GM18507 (cell line): ENCODE measurements at places on chromosomes 13 and 19.
A peak's percentile ranks its signal among the peaks of the same experiment; 100 is the strongest.

DNA sequence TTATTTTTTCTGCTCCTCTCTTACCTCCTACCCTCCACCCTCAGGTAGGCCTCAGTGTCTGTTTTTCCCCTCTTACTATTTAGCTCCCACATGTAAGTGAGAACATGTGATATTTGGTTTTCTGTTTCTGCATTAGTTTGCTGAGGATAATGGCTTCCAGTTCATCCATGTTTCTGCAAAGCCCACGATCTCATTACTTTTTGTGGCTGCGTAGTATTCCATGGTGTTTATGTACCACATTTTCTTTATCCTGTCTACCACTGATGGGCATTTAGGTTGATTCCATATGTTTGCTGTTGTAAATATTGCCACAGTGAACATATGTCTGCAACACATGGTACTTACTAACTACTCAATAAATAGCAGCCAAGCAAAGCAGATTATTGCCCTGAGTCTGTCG is 56.8 kb downstream of the DNAJC15 start:
- no peak for DNase-seq

- DNase-seq = no peak
These were observed 2.0 kb downstream of the ZNF823 start for GRCh38 chr19:11736696-11737095.

- DNase-seq = no peak
These were observed 21.3 kb downstream of the HCN2 start for GRCh38 chr19:610801-611480.

DNA sequence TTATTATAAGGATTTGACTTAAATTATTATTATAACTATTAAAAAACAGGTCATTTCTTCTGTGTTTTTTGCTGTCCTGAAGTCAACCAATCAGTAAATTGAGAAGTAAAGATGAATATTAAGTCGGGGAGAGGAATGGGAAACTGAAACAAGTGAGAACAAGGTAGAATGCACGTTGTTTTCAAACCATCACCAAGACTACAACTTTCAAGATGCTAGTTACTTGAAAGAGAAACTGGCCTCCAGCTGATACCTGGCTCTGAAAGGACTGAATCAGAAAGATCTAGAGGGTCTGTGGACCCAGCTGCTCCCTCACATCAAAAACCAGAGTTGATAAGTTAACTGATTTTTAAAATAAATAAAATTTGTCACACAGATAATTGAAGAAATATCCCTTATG is 1301.5 kb upstream of the ATXN8OS start:
- no peak for DNase-seq

- no peak for DNase-seq
These were observed 173.7 kb downstream of the KLF12 start for GRCh38 chr13:73960474-73960873.

DNA sequence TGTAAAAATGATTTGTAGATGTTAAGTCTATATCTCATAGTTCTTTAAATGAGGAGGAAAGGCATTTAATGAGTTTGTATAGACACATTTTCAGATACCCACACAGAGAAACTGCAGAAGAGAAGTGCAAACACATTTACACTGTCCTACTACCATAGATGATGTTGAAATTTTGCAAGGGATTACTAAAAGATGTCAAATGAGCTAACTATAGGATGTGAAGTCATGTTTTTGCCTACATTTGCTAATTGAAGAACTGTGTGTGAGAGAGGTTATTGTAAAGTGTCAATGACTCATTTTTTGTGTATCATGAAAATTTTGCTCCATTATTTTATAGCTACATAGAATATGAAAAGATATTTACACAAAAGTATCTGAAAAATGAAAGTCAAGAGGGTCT is 178.9 kb downstream of the ITGBL1 start:
- no peak for DNase-seq

DNA sequence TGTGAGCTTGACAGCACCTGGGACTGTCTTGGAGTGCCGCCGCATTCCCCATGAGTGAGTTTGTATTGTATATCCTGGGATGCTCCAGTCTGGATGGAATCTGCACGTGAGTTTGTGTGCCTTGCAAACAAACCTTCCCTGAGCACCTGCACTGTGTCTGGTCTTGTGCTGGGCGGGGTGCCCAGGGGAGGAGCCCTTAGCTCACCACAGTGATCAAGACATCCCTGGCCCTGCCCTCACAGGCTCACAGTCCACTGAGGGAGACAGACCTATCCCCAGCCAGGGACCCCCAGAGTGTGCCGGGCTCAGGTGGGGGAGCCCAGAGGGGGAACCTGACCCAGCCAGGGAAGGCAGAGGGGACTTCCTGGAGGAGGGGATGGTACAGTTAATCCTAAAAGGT is 1.7 kb upstream of the BCAM start:
- DNase-seq = no peak

DNA sequence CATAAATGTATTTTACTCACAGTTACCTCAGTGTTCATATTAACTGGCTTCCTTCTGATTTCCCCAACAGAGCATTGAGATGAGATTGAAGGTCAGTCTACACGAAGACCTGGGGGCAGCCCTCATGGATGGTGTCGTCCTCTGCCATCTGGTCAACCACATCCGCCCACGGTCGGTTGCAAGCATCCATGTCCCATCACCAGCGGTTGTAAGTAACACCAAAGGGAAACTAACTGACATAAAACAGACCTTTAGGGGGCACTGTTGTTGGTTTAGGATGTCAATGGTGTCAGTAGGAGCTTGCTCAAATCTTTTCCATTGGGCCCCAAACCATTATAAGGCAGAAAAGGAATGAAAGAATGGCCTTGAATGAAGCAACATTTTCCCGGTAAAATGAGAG is 68.2 kb downstream of the ESD start:
- DNase-seq = peak; percentile 5

GRCh38 chr13:45627656-45628055 is 12.1 kb upstream of the ERICH6B start:
- no peak for DNase-seq

- DNase-seq = no peak
These were observed 919 bp downstream of the GTF3A start for GRCh38 chr13:27425158-27425917.

DNA sequence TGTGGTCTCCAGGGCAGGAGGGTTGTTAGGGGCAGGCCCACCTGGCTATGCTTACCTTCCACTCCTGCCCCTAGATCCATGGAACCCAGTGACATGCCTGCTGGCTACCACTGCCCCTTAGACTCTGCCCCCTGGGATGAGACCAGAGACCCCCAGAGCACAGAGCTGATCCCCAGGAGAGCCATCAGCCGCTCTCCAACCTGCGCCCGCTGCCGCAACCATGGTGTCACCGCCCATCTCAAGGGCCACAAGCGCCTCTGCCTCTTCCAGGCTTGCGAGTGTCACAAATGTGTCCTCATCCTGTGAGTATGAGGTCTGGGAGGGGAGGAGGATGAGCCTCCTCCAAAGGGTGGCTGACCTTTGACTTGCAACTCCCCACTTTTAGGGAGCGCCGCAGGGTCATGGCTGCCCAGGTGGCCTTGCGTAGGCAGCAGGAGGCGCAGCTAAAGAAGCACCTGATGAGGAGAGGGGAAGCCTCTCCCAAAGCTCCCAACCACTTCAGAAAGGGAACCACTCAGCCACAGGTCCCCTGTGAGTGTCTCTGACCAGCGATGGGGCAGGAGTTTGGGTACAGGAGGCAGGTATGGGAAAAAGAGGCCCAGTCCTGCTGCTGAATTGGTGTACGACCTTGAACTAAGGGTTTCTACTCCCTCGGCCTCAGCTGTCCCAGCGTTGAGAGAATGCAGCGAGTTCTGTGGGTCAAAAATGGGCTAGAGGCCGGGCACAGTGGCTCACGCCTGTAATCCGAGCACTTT is 2.7 kb downstream of the DMRTC2 start:
- no peak for DNase-seq

GRCh38 chr19:56120371-56121179 is 520 bp downstream of the ZNF787 start:
- peak; percentile 64 for DNase-seq
